ENCODE measurements at places on chromosomes 11 and 22.
A peak's percentile ranks its signal among the peaks of the same experiment; 100 is the strongest.

DNA sequence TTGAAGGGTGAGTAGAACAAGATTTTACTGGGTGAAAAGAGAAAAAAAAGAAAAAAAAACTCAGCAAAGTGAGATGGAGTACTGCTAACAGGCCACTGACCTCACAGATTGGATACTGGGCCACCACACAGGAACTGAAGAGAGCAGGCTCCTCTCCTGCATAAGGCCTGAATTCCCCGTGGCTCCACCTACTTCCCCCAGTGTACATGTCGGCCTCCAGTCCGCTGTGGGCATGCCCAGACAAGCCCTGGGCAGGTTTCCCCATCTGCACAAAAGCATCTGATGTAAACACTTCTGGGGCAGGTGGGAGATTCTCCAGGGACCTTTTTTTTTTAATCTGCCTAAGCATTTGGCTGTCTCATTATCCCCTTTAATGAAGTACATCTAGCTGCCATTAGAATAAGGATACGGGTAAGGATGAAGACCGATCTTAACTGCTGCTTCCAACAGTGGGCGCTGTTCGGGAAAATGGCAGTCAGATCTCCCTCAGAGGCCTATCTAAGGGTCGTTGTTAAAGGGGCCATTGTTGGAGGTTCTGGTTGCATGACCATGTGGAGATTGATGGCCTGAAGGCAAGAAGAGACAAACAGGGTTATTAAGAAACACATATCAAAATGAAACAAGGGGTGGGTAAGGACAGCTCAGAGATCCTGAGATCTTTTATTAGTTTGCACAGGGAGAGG, 48.5 kb downstream of the MS4A13 start:
- DNase-seq, result no peak

- DNase-seq, result no peak
Measured at GRCh38 chr11:126800009-126800408, 200.6 kb downstream of the KIRREL3 start.

GRCh38 chr22:39907047-39907446, 6.2 kb downstream of the GRAP2 start:
- DNase-seq, result no peak

DNA sequence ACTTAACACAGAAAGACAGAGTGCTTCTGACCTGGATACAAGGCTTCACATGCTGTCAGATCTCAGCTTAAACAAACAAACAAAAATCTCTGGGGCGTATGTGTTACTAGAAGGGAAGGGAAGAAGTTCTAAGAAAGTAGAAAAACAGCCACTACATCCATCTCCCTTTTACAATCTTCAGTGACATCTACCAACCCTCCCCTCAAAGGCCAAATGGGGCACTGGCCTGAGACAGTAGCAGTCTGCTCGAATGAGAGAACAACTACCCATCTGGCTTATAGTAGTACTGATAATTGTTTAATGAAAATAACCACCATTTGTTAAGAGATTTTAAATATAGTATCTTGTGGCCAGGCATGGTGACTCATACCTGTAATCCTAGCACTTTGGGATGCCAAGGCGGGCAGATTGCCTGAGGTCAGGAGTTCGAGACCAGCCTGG, 29.4 kb downstream of the CCDC83 start:
- no peak for DNase-seq

GRCh38 chr11:61791737-61792309, 576 bp downstream of the TMEM258 start:
- DNase-seq, result peak; percentile 99

DNA sequence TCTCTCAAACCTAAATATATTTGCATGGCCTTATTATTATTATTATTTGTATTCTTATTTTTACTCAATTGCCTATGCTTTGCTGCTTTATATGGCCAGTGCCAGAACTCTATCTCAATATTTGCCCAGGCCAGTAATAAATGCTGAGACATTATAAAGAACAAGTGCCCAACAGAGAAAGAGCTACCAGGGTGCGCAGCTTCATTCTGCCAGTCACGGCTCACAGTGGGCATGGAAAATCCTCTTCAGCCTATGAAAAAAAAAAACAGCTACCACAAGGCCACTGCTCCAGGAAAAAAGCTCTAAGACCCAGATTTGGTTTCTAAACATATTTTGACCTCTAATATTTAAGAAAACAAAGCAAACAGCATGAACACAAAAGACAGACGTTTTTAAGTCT, 1223.6 kb downstream of the LRRC4C start:
- peak; percentile 68 for DNase-seq

DNA sequence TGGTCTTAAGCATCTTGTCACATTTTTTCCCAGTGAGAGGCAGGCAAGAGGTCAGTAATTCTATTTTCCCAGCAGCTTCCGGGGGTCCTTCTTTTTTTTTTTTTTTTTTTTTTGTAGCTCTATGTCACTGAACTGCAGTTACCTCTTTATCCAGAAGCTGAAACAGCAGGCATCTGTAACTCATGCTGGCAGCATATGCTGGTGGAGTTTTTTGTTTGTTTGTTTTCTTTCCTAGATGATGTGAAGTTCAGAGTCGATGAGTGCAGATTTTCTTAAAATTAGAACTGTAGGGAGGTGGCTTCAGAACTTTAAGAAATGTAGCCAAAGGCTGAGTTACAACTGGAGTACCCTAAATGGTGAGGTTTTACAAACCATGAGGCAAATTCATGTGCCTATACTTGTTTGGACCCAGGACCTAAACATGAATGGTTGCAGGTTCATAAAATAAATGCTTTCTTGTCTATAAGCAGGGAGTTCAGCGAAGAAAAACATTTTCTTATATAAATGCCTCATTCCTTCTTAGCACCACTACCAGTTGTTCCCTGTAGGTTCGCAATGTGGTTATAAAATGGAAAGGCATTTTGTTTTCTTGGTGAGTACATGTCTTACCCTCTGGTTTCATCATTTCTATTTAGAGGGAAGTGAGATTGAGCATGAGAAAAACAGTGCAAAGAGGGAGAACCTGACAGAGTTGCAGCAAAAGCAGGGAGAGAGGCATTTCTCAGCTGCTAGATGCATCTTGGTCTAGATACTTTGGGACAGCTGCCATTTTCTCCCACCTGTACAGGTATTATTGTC, 84.0 kb downstream of the TRIM44 start:
- DNase-seq, result no peak

DNA sequence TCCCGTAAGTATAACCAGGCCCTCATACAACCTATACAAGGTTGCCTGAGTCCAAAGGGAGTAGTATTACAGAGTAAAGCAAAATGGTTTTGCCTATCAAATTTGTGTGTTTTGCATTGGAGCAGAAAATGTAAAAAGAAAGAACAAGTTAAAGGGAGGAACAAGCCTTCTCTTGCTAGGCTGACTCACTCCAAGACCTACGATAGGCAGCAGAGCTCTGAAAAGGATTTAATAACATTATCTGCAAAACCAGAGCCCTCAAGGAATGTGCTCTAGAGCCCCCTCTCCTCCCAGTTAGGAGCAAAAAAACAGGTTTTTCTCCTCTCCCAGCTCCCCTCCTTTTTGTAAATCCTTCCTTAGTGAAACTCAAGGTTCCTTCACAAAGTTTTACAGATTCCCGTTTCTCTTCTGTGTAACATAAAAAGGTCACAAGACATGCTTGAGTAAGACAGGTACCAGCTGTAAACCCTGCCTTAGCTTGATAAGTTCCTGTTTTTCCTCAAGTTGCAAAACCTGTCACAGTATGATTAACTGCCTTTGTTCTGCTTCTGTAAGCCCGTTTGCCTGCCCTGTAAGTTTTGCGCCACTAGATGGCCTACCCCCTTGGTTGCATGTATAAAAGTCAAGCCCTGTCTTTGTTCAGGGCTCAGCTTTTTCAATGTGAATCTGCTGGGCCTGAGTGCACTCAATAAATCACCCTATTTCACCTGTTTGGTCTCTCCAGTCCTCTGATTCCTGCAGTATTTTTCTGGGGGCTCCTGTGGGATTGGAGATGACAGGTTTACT, 498.2 kb downstream of the KCNA4 start:
- no peak for DNase-seq

GRCh38 chr22:33851240-33851639, 69.0 kb downstream of the LARGE1 start:
- DNase-seq, result no peak

GRCh38 chr11:117180661-117181585, 2.4 kb downstream of the SIDT2 start:
- DNase-seq, result peak; percentile 87

GRCh38 chr22:50201191-50202129, 649 bp downstream of the SELENOO start:
- no peak for DNase-seq

- DNase-seq, result no peak
Measured at GRCh38 chr11:708511-708910, 2.5 kb downstream of the EPS8L2 start.

GRCh38 chr11:64071849-64072248, 36.1 kb downstream of the FLRT1 start:
- no peak for DNase-seq

DNA sequence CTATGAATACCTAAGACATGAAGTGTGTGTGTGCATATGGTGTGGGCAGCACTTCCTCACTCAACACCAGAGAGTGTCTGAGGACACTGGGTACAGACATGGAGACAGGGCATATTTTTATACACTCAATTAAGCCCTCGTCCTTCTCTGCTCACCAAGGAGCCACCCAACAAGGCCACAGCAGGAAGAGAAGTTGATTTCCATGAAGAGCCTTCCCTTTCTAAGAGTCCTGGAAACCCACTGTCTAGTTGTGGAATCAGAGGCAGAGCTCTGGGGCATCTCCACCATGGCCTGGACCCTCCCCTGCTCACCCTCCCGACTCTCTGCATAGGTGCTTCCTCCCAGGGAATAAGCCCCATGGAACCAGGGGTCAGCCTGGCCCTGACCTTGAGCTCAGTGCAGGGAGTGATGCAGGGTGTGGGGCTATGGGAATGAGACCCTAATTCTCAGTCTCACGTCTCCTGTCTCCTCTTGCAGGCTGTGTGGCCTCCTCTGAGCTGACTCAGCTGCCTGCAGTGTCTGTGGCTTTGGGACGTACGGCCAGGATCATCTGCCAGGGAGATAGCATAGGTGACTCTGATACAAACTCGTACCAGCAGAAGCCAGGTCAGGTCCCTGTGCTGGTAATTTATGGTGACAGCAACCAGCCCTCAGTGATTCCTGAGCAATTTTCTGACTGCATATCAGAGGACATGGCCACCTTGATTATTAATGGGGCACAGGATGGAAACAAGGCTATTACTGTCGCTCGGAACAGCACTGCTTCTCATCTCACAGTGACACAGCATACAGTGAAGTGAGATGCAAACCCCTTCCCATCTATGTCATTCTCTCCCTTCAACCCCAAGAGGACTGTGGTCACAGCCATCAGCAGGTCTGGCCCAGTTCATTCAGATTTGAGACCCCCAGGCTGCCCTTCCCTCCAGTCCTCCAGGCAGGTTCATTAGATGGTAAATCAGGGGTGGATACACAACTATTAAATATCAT, 14.6 kb upstream of the IGLL5 start:
- DNase-seq, result no peak
